ENCODE measurements at places on chromosomes 6 and 20. TPM values are rescaled to one million over a fixed set of nuclear protein-coding genes. Genes with fewer than 3 reads are reported as not detected.
A peak's percentile ranks its signal among the peaks of the same experiment; 100 is the strongest.

- peaks cover 2% of the 10 kb centered on the region for H3K27me3 ChIP-seq
- peaks cover 7% of the 10 kb centered on the region for H3K36me3 ChIP-seq
- H3K4me1 ChIP-seq, result peaks cover 47% of the 10 kb centered on the region
- no peak for DNase-seq
- H3K27ac ChIP-seq, result peak overlapping the region; percentile 1
Observed at GRCh38 chr6:29967379-29968010, 25.2 kb downstream of the HLA-A start.

DNA sequence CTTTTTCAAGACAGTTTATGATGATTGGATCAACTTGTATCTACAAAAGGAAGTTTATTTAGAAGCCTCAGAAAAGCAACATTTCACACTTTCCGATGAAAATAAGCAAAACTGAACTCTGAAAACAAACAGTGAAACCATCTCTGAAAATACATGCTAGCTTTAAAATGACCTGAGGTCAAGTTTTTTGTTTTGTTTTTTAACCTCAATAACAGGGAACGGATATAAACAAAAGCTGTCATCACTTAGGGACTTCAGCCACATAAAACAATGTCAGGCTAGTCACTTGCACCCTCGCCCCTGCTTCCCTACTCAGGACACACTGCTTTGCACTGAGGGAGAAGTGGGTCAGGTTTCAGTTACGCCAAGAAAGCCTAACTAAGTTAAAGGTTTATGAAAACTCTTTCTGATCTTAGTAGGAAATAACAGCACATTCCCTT, 11.6 kb downstream of the BACH2 start:
- peaks cover 61% of the 10 kb centered on the region for H3K4me1 ChIP-seq
- DNase-seq, result peak; percentile 39
- peaks cover 9% of the 10 kb centered on the region for H3K27me3 ChIP-seq
- peak overlapping the region; percentile 63 for H3K4me3 ChIP-seq
- peaks cover 23% of the 10 kb centered on the region for H3K36me3 ChIP-seq
- peak overlapping the region; percentile 81 for H3K27ac ChIP-seq

- peaks cover 68% of the 10 kb centered on the region for H3K36me3 ChIP-seq
- no peak for DNase-seq
- H3K4me3 ChIP-seq, result no peak overlapping the region
- H3K4me1 ChIP-seq, result peaks cover 26% of the 10 kb centered on the region
- H3K27me3 ChIP-seq, result no peaks in the 10 kb centered on the region
- no peak overlapping the region for H3K27ac ChIP-seq
Observed at GRCh38 chr20:62942456-62942855, 4.5 kb downstream of the GID8 start.

The GNAS-AS1 gene
- 1.0 TPM for total RNA-seq

DNA sequence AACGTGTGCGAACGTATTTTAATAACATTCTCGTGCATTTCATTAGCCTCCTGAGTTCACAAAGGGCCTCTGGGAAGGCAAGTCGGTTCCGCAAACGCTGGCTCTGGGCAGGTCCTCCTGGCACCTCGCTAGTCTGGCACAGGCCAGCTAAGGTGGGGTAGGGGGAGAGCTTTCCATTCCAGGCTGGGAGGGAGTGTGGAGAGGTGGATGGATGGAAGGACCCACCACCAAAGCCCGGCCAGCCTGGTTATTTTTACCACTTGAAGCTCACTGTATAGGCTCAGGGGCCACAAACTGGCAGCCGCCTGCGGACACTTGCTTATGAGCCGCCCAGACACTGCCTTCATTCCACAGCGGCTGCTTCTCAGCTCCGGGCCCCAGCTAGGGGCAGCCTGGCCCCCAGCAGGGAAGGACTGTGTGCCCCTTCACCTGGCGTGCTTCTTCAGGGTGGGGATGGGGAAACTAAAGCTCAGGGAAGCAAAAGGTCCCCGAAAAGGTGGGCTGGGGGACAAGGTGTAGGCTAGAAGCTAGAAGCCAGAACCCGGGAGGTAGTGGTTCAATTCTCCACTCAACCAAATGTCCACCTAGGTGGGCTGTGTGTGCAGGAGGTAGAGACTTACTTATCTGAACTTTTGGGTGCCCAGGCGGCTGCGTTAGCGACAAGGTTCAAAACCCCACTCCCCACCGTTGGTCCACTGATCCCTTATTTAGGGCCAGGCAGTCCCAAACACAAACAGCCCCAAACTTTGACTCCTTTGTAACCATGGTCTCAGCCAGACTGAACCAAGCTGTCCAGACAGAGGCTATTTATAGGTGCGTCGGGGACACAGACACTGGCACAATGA, 1.7 kb downstream of the PMEPA1 start:
- peaks cover 12% of the 10 kb centered on the region for H3K4me1 ChIP-seq
- H3K36me3 ChIP-seq, result no peaks in the 10 kb centered on the region
- peaks cover 36% of the 10 kb centered on the region for H3K27me3 ChIP-seq
- DNase-seq, result no peak
- peak overlapping the region; percentile 63 for H3K4me3 ChIP-seq
- no peak overlapping the region for H3K27ac ChIP-seq

GRCh38 chr6:141963543-141964295, 169.0 kb upstream of the GJE1 start:
- no peaks in the 10 kb centered on the region for H3K27me3 ChIP-seq
- H3K27ac ChIP-seq, result no peak overlapping the region
- H3K4me3 ChIP-seq, result no peak overlapping the region
- H3K4me1 ChIP-seq, result peaks cover 2% of the 10 kb centered on the region
- no peaks in the 10 kb centered on the region for H3K36me3 ChIP-seq

The CYB5R4 gene
- 36.1 TPM for total RNA-seq

The POM121L2 gene
- not detected for total RNA-seq

The CALHM5 gene
- not detected for total RNA-seq

The MUC21 gene
- total RNA-seq, result not detected

GRCh38 chr20:62711703-62712101, 3.1 kb downstream of the NTSR1 start:
- H3K36me3 ChIP-seq, result no peaks in the 10 kb centered on the region
- no peak for DNase-seq
- no peak overlapping the region for H3K4me3 ChIP-seq
- H3K27ac ChIP-seq, result no peak overlapping the region

The TRDN gene
- total RNA-seq, result not detected

The MCCD1 gene
- total RNA-seq, result not detected

The CLDN20 gene
- total RNA-seq, result not detected

The LY86 gene
- total RNA-seq, result 1.7 TPM

DNA sequence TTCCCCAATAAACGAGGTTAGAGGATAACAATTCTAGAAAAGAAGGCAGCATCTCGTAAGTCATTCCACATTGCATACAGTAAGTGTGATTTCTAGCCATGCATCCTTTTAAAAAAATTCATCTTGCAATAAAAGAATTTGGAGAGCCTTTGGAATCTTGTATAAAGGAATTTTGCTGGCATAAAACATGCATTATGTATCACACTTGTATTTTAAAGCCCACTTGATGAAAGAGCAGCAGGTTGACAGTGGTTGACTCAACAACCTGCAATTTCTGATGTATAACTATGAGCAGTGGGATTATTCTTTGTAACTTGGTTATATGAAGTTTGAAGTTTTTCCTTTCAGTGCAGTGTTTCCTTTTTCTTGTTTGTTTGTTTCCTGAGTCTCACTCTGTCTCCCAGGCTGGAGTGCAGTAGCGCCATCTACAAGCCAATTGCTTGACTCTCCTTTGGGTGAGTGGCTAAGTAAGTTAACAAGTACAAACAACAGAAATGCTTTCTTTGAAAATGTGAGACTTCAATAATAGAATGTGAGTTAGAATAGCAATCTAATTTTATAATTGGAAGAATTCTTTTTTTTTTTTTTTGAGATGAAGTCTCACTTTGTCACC, 39.9 kb downstream of the JARID2 start:
- peaks cover 5% of the 10 kb centered on the region for H3K36me3 ChIP-seq
- H3K4me3 ChIP-seq, result no peak overlapping the region
- no peak for DNase-seq
- H3K4me1 ChIP-seq, result peaks cover 54% of the 10 kb centered on the region

GRCh38 chr20:63320616-63321147, 27.7 kb downstream of the COL20A1 start:
- H3K27me3 ChIP-seq, result peaks cover 15% of the 10 kb centered on the region
- no peak for DNase-seq
- no peak overlapping the region for H3K27ac ChIP-seq
- H3K4me1 ChIP-seq, result no peaks in the 10 kb centered on the region

- H3K27me3 ChIP-seq, result no peaks in the 10 kb centered on the region
- no peaks in the 10 kb centered on the region for H3K36me3 ChIP-seq
- H3K4me3 ChIP-seq, result no peak overlapping the region
- H3K4me1 ChIP-seq, result no peaks in the 10 kb centered on the region
- H3K27ac ChIP-seq, result no peak overlapping the region
Observed at GRCh38 chr20:19222520-19223040, 10.1 kb downstream of the SLC24A3 start.

GRCh38 chr6:129243377-129243776, 360.4 kb downstream of the LAMA2 start:
- H3K4me3 ChIP-seq, result no peak overlapping the region
- no peaks in the 10 kb centered on the region for H3K4me1 ChIP-seq
- no peaks in the 10 kb centered on the region for H3K36me3 ChIP-seq
- H3K27me3 ChIP-seq, result peaks cover 2% of the 10 kb centered on the region

DNA sequence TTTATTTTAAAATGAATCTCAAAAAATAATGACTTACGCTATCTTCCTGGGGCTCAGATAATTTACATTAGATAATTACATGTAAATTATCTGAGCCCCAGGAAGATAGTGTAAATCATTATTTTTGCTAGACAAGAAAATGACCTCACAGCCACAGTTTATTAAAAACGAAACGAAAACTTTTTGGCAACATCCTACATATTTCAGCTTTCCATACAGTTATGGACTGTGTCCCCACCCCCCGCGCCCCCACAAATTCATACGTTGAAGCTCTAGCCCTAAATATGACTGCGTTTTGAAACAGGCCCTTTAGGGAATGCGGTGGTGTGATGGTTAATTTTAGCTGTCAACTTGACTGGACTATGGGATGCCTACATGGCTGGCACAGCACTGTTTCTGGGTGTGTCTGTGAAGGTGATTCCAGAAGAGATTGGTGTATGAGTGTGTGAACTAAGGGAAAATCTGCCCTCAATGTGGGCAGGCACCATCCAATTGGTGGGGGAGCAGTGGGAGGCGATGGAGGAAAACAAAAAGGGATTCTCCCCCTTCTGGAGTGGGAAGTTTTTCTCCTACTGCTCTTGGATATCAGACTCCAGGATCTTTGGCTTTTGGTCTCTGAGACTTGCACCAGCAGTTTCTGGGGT, 52.6 kb downstream of the TRPC4AP start:
- no peak overlapping the region for H3K27ac ChIP-seq
- no peak for DNase-seq
- no peak overlapping the region for H3K4me3 ChIP-seq

- H3K27me3 ChIP-seq, result peaks cover 3% of the 10 kb centered on the region
- no peak for DNase-seq
- no peaks in the 10 kb centered on the region for H3K36me3 ChIP-seq
- no peak overlapping the region for H3K27ac ChIP-seq
Observed at GRCh38 chr6:89023591-89024441, 56.7 kb upstream of the PNRC1 start.

- no peaks in the 10 kb centered on the region for H3K4me1 ChIP-seq
- no peaks in the 10 kb centered on the region for H3K27me3 ChIP-seq
- DNase-seq, result no peak
- H3K36me3 ChIP-seq, result peaks cover 20% of the 10 kb centered on the region
Observed at GRCh38 chr6:88611721-88612120, 351.7 kb downstream of the RNGTT start.

- H3K36me3 ChIP-seq, result no peaks in the 10 kb centered on the region
- DNase-seq, result no peak
- H3K27me3 ChIP-seq, result peaks cover 28% of the 10 kb centered on the region
- no peak overlapping the region for H3K27ac ChIP-seq
Observed at GRCh38 chr20:31476294-31476585, 1.2 kb downstream of the REM1 start.

- DNase-seq, result no peak
- H3K27ac ChIP-seq, result no peak overlapping the region
- H3K4me1 ChIP-seq, result no peaks in the 10 kb centered on the region
- no peak overlapping the region for H3K4me3 ChIP-seq
- no peaks in the 10 kb centered on the region for H3K36me3 ChIP-seq
Observed at GRCh38 chr6:11486959-11487358, 50.6 kb upstream of the TMEM170B start.

All from activated CD4-positive, alpha-beta memory T cell treated with anti-CD3 and anti-CD28 coated beads, Interleukin-2, amount 10 ng/mL, durations not matched to agents 7 days and 5 days (primary cell).